Left forelimb (tissue), 1 donor: ENCODE measurements at places on chromosomes 5 and 9.

DNA sequence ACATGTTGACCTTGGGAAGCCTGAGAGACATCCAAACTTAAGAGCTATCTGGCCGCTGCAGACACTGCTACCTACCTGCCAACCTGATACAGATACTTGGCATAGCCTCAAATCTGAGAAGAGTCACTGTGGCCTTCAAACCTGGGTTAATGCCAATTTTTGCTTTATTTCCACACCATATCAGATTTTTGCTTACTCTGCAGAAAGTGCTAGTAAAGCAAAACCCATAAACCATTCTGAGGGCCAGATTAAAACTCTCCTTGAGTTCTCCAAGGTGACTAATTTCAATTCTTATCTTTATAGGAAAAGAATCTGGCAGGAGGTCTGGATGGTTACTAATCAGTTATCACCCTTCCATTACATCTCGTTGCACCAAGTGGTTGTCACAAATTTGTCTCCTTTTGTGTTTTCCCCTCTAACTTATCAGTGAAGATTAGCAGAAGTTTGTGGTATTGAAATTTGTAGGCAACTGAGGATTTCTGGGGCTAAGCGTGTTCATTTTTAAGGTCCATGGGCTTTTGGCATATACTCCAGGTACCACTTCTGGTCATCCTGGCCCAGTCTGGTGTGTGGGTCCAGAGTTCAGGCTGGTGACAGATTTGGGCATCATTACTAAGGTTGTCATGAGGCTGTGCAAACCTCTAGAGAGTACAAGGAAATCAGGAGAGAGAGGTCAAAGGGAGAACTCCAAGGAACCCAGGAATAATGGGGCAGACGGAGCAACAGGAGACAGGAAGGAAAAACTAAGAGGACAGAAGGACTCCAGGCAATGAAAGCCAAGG, 177.9 kb downstream of the TSSK1B start:
- DNase-seq: no peak

DNA sequence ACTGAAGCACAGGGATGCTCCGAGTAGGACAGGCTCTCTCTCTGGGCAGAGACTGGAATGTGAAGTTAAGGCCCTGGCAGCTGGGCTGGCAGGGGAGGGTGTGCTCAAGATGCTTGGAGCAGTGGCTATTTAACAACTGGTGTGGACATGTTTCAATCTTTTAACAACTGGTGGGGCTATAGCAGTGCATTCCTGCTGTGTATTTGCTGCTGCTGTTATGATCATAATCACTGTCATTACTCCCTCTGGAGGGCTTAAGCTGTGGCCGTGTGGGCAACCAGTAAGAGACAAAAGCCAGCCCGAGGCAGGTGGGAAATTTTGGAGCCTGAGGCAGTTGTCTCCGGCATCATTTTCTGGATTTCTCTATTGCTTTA, 33.3 kb upstream of the PTGS1 start:
- no peak for DNase-seq

DNA sequence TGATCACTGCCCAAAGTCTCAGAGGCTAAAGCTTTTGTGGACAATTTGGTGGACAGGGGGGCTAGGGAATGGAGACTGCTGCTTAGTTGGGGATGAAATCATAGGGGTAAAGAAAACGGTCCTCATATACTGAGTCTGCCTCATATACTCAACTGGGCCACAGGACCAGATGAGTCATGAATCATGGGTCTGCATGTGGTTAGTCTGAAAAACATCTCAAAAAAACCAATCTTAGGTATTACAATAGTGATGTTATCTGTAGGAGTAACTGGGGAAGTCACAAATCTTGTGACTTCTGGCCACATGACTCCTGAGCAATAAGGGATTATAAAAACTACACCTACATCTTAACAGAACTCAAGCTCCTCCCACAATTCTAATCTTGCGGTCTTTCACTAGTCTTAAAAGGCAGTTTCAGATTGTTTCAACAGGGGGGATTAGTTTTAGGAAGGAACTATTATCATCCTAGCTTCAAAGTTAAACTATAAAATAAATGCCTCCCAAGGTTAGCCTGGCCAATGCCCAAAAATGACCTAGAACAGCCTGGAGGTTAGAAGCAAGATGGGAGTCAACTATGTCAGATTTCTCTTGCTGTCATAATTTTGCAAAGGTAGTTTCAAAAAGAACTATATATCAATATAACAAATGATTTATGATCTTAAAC, 17.5 kb downstream of the TMEM161B start:
- DNase-seq: no peak

GRCh38 chr9:70935856-70936255, 185.6 kb downstream of the TRPM3 start:
- no peak for DNase-seq

DNA sequence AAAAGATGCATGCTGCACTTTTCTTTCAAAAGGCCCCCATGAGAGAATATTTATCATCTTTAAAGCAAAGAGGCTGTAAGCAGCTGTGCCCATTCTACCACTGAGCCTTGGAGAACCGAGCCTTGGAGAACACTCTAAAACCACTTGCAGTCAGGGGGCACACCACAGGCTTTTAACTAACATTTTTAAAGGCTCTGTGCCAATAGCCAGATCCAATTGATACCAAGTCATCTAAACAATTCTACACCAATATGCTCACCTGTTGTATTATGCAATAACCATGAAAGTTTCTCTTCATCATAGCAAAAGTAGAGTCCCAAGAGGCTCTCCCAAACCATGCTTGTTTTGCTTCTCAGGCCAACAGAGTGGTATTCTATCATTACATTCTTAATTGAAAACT, 1090.5 kb upstream of the SEMA6A start:
- no peak for DNase-seq

GRCh38 chr9:36426945-36427344, 26.9 kb upstream of the RNF38 start:
- no peak for DNase-seq

DNA sequence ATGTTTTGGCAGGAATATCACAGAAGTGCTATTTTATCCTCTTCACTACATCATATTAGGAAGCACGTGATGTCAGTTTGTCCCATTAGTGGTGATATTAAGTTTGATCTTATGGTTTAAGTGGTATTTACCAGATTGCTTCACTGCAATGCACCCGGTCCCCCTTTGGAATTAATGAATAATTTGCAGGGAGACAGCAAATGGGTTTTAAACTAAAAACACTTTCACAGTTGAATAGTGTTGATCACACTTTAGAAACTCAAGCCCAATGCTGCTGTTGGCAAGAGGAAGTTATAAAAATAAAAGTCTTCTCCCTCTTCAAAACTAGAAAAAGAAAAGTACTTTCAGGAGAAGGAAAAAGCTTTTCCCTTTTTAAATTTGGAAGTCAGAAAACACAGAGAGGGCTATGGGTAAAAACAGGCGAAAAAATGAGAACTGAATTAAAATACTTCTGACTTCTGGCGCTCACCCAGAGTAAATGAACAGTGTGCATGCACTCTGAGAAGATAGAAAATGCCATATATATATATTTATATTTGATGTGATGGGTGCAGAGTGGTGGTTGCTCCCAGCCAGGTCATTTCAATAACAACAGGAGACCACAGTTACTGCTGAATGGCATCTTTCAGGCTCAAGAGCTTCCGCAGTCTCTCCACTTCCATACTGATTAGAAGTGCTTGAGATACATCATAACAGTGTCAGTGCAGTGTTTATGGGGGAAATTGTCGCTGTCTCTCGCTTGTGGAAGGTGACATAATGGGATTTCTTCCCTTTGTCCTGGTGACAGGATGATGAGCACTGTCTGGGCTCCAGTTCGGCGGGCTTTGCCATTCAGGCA, 278.0 kb downstream of the ZSWIM6 start:
- no peak for DNase-seq

DNA sequence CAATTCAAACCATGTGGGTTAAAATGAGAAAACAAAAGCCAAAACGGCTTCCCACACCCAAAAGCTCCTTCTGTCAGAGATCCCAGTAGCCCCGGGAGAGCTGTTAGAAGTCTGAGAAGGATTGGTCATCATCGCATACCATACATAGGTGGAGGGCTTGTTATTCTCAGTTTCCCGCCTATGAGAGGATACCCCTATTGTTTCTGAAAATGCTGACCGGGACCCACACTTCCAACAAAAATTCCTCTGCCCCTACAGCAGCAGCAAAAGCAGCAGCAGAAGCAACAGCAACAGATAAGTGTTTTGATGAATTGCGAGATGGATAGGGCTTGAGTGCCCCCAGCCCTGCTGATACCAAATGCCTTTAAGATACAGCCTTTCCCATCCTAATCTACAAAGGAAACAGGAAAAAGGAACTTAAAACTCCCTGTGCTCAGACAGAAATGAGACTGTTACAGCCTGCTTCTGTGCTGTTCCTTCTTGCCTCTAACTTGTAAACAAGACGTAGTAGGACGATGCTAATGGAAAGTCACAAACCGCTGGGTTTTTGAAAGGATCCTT, at the start of gene TEK:
TSS of gene TEK (plus strand) at position 245 of the 561 bp plus-strand sequence. CDS start 366 bp downstream, outside the sequence.
- DNase-seq: no peak

GRCh38 chr5:177183142-177183541, 49.6 kb downstream of the NSD1 start:
- no peak for DNase-seq

DNA sequence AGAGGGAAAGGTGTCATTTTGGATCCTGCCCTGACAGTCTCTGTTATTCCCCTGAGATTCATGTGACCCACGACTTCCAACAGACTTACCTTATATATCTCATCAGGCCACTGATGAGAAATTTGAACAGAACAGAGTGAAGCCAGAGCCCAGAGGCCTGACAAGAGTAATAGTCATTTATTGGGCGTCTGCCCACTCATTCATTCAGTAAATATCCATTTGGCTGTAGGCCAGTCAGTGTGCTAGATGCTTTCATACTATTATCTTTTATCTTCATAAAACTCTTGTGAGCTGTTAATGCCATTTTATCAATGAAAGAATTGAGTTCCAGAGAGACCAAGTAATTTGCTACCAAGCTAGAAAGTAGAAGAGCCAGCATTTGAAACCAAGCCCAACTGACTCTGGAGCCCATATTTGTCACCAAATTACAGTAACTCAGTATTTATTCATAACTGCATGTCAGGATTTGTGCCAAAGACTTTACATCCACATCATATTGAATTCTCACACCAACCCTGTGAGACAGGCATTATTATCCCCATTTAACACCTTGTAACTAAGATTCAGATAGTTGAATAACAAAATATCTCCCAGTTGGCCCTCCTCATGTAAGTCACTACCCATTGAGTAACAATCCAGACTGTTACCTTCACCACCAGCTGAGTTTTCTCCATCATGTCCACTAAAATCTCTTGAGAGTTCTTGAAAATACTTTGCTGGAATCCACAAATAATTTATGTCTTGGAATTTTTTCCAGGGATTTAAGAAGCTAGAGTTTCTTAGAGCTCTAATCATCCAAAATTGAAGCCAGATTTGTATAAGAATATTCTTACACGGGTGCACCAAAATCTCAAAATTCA, 2.5 kb downstream of the PTPDC1 start:
- DNase-seq: no peak

DNA sequence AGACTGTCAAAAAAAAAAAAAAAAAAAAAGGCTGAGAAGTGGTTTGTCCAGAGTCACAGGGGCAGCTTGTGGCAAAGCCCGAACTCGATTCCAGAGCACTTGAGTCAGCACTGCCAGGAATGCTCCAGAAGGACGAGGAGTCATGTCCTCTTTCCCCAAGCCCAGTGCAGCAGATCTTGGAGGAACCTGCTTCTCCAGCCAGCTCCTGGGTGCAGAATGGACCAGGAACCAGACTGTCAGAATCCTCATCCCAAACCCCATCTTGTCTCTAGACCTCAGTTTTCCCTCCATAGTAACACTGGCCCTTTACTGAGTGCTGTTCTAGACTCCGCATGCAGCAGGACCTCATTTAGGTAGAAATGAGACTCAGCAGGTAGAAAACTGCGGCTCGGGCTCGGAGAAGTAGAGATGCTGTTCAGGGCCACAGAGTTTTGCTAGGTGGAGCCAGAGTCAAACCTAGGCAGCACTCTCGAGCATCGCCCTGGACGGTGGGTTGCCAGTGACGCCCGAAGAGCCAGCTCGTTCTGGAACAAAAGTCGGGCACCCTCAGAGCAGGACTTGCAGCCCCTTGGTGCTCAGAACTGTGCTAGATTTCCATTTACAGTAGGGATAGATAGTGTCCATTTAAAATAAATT, 15.4 kb downstream of the CD74 start:
- no peak for DNase-seq

DNA sequence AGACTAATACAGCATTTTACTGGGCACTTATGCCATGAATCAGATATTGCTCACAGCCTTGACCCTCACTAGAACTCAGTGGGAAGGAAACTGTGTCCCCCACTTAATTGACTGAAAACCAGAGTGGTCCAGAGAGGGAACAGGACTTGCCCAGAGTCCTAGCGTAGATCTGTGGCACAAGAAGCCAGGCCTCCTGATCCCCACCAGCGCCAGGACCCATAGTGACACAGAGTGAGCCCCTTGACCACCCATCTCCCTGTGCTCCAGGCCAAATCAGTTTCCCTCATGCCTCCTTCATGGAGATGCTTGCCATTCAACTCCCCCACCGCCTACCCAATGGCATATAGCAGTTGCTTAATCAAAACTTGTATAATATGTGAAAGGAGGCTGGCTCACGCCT, 8.3 kb downstream of the KIF12 start:
- peak; percentile 55 for DNase-seq

- DNase-seq: no peak
Observed at GRCh38 chr5:37846786-37847310, 7.0 kb upstream of the GDNF start.

DNA sequence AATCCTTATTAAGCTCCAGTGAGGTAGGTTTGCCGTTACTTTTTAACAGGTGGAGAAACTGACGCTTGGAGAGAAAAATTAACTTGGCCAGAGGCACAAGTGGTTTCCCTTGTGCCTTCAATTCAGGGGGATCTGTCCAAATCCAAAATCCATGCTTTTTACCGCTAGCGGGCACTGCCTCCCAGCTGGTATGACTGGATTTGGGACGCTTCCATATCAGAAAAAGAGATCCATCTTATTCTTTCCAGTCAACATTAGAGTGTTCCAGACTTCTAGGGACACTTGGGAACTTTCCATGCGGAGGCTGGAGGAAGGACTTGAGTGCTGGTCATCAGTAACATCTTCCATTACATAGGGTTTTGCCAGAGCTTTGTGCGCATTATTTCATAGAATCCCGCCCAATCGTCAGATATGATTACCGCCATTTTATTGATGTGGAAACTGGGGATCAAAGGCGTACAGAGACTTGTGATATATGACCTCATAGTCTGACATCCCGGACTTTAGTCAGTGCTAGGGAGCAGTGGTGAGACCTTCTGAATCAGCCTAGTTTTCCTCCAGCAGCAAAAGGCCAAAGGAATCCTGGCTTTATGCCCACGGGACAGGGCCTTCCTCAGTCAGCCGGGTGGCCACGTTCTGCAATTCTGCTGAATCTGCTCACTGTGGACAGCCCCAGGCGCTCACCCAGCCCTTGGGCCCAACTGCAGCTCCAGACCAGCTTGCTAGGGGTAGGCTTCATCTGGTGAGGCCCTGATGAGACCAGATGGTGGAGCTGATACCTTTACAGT, 1.1 kb upstream of the GNPDA1 start:
- no peak for DNase-seq

DNA sequence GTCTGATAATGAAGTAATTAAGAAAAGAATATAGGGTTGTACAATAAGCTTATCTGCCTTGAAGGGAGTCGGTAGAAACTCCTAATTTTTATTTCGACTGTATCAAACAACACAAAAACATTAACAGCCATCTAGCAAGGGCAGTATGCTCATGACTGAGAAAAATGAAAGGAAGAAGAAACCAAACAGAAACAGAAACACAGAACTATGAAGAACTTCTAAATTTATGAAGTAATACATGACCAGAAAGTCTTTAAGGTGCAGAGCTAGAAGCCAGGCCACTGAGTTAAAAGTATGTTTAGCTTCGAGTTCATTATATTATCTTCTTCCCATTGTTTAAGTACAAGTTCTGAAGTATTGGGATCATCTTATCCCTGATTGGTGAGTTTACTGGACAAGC, 367.3 kb upstream of the C9orf72 start:
- no peak for DNase-seq
